Activated CD8-positive, alpha-beta memory T cell treated with anti-CD3 and anti-CD28 coated beads, Interleukin-2, amount 50 U/mL, for 48 hours (primary cell): ENCODE measurements at places on chromosomes 16 and 17.

DNA sequence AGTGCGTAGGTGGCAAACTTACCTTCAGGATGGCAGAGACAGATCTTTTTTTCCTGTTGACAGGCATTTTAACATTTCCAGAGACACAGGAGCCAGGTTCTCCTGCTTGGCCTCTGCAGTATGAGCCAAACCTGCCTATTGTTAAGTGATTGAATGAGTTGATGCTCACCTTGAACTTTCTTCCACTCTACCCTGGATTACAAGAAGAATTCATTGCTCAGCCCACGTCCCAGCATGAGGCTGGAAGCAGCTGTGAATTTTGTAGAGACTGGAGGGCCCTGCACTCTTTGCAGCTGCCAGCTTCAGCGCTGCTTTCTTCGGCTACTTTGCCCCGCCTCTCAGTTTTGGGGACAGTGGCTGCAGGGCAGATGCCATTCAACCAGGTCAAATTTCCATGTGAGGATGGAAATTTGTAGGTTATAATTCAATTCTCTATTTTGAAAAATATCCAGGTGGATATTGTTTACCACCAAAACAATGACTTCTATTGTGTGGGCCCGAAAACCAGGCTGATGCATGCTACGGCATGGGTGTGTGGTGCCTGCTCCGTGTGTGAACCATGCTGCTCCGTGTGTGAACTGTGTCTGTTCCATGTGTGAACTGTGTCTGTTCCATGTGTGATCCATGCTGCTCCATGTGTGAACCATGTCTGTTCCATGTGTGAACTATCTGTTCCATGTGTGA, 75.2 kb upstream of the METTL9 start:
- DNase-seq, result no peak

- no peak for DNase-seq
Measured at GRCh38 chr17:42850954-42851353, at the start of gene AOC3. TSS of gene AOC3 (plus strand) at chr17:42851199. CDS start at chr17:42851344, 145 bp downstream.

DNA sequence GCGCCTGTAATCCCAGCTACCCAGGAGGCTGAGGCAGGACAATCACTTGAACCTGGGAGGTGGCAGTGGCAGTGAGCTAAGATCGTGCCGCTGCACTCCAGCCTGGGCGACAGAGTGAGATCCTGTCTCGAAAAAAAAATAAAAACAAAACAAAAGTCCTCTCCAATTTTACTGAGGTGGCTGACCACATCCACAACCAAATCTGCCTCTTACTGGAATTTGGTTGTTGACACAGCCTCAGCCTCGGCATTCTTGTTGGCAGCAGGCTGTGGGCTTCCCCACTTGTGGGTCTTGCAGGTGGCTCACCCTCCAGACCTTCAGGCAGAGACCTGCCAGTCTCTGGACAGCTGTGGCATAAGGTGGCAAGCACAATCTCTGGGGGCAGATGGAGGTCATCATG, 15.6 kb downstream of the B4GALNT2 start:
- DNase-seq, result no peak

- DNase-seq, result peak; percentile 53
Measured at GRCh38 chr17:64736804-64737492, 74.8 kb upstream of the SMURF2 start.

- no peak for DNase-seq
Measured at GRCh38 chr16:84899414-84899813, 79.6 kb downstream of the CRISPLD2 start.

DNA sequence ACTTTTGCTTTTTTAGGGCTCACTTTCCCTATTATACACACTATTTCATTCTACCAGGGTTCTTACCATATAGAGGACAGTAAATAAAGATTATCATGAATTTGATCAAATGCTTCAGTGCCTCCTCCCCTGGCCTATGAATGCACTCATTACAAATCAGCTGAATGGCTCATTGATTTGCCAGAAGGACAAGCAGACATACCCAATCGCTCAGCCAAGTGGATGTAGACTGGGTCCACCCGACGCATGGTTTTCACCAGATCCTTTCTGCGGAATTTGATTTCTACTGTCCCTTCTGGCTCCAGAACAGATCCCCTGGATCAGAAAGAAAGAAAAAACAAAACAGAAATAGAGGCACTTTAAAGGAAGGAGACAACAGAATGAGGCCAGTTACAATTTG, 162.6 kb downstream of the AATF start:
- DNase-seq, result no peak

DNA sequence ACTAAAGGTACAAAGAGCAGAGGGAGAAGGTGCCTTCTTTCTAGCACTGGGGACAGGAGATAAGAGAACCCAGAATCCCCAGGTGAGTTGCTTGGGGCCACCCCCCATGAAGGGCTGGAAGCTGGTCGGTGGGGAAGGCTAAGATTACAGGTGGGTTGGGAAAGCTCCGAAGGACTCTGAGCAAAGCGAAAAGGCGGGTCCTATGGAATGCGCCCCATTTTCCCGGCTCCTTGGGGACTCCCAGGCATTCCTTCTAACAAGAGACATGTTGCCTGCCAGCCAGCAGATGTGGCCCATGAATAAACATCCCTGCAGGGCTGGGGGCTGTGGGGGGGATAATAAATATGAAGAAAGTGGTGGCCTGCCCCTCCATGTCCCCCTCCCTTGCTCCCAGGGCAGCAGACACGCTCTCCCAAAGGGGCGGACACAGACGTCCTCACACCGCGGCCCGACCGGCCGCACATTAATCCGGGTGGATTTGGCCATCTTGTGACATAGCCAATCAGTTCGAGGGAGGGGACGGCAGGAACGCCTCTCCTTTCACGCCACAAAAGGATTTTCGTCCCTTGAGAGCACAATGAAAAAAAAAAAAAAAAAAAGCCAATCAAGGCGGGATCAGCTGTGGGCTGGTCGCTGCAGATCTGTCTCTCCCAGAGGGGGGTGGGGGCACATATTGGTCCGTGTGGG, 98.5 kb downstream of the SOX9 start:
- DNase-seq, result no peak

DNA sequence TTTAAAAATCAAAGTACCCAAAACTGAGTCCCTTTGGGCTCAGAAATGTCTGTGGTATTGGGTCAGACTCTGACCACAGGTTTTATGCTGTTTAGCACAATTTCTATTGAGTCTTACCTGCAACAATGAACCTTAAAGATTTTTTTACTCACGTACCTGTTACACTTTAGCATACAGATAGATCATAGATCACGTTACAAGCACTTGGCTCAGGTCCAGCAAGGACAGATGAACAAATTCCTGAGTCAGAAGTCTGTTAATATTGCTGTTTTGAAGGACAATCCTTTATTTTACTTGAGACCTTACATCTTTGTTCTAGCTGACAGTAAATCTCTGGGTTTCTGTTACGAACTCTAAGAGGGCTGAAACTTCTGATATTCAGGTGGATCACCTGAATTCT, 12.8 kb downstream of the SLC7A6OS start:
- DNase-seq, result no peak

DNA sequence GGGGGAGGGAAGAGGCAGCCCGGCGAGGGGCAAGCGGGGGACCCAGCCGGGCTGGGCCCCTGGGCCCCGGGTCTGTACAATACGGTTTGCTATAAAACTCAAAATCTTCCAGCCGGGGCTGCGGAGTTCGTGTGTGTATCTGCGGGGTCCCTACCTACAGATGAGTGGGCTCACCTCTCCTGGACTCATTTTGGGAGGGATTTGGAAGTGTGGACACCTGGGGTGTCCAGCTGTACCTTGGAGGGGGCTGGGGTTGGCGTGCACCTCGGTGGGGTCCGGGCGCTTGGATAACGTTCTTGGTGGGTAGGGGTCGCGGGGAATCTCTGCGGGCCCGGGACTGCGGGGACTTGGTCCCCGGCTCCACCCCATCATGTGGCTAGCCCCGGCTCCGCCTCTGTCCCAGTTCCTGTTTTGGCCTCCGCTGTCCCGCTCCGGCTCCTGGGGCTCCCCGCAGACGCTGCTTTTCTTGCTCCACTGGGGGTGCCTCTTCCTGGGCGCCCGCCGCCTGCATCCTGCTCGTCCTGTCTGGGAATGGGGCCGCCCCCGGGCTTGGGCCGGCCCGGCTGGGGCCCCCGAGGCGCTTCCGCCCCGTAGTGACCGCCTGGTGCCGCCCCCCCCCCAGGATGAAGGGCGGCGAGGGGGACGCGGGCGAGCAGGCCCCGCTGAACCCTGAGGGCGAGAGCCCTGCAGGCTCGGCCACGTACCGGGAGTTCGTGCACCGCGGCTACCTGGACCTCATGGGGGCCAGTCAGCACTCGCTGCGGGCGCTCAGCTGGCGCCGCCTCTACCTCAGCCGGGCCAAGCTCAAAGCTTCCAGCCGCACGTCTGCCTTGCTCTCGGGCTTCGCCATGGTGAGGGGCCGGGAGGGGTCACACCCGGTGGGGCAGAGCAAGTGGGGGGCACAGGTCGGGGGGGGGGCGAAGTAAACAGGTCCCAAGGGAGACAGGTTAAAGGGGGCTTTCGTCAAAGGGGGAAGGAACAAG, at the start of gene ORAI3:
Gene ORAI3, plus strand, starts transcription at position 402 of the 983 bp plus-strand sequence. Its CDS starts 222 bp downstream, at position 624.
- DNase-seq, result peak; percentile 76

- no peak for DNase-seq
Measured at GRCh38 chr16:13733561-13733960, 186.4 kb upstream of the ERCC4 start.

DNA sequence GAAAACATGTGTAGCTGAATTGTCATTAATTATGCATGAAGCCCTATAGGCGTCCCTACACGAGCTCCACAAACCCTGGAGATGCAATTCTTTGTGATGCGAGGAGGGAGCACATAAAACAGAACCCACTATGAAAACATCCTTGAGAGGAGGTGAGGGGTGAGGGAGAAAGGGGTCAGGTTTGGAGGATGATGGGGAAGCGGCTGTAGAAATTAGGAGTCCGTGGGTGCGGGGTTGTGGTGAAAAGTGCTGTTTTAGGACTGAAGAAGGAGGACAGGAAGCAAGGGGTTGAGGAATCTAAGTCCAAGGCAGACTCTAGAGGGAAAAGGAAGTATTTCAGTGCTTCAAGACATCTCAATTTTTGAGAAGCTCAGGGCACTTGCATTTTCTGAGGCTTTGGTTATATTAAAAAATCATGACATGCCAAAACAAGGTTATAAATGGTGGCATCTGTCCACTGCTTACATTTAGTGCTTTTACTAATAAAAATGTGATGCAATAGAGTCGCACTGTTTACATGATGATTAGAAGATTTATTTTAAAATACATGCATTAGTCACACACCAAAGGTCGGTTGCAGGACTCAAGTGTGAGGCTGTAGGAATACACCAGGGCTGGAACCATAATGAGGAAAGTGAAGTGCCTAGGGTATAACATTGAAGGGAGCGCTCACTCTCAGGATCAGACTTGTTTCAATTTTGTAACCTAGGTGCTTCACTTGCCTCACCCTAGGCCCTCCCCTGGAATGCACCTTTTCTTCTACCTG, 379.5 kb downstream of the HS3ST4 start:
- DNase-seq, result no peak

DNA sequence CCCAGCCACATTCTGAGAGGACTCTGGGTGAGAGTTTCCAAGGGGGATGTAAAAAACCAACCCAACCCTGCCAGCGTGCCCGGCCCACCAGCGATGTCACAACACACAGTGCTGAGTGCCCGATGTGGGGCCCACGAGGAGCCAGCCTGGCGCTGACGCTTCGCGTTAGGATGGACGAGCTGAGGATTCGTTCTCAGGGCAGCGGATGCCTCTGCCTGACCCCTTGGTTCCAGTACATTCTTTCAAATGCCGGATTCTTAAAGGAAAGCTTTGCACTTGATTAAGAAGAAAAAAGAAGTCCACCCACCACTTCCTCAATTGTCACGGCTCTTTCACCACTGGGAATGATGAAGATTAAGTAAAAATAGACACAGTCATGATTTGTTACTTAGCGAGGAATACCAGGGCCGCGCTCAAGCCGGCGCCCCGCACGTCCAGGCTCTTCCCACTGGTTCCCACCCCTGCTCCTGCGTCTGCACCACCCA, 79.4 kb downstream of the IRF8 start:
- no peak for DNase-seq

DNA sequence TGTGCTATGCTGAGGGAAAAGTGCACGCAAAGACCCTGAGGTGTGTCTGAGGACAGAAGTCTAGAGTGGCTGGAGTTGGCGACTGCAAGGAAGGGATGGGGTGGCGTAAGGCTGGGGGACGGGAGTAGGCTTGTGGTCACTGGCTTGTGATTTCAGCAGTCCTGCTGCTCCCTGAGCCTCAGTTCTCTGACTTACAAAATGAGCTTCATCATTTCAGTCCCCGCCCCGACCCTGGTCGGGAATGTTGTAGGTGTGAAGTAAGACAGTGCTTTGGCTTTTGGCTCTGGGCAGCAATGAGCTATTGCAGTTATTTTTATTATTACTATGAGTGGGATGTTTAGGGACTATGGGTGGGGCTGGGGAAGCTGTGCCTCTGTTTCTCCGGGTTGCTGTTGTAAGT, 8.6 kb downstream of the ADGRG1 start:
- no peak for DNase-seq

- no peak for DNase-seq
Measured at GRCh38 chr16:81243942-81244341, 5.5 kb downstream of the BCO1 start.

DNA sequence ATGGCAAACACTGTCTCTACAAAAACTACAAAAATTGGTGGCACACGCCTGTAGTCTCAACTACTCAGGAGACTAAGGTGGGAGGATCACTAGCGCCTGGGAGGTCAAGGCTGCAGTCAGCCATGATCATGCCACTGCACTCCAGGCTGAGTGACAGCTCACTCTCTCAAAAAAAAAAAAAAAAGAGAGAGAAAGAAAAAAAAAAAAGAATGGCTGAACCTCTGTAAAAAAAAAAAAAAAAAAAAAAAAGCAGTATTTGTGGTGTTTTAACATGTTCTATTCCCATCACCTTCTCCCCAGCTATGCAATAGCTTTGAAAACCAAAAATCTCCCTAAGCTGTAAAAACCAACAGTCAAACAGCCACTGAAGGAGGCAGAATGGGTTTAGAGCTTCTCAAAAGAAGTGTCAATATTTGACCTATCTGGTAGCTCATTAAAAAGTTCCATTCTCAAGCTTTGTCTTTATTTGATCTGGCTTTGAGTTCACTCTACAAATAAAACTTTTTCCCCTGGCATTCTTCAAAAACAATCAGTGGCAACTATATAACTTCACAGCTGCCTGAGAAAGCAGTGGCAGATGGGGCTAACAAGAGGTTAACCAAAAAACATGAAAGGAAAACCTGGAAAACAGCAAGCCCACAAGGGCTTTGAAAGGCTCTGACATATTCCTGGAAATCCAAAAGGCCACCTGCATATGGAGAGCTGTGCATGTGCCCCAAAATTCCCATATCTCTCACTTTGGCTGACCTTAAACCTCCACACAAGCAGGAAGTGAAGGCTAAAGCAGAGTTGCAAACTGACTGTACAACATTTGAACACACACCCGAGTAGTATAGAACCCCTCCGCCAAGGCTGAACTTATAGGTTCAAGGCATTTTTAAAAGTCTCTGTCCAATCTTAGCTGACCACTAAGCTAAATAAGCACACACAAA, 36.0 kb downstream of the USP32 start:
- DNase-seq, result no peak

GRCh38 chr16:14350626-14351025, 279.4 kb downstream of the PARN start:
- no peak for DNase-seq
